ENCODE measurements at places on chromosomes 16 and 17.

DNA sequence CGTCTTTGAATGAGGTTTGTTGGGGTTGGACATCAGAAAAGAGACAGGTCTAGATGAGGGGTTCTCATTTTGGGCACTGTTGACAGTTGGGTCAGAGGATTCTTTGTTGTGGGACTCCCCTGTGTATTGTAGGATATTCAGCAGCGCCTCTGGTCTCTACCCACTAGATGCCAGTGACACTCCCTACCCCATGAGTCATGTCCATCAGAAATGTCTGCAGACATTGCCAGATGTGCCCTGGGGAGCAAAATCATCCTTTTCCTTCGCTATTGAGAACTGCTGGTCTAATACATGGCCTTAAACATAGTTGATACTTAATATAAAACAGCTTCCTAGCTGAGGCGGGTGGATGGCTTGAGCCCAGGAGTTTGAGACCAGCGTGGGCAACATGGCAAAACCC lies 3.1 kb downstream of the ABAT start:
- DNase-seq = no peak

DNA sequence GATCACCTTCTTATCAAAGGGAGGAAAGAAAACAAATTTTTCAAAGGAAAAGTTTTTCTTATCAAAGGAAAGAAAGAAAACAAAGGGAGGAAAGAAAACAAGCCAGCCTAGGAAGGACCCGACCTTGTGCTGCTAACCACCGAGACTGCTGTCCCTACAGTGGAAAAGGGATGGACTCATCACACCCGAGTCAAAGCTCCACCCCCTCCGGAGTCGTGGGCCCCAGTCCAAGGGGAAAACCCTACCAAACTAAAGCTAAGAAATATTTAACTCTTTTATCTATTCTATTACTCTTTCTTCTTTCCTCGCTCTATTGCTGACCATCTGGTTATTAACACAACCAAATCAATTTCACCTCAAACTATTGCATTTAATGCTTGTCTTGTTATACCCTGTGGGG lies 6.1 kb upstream of the ENDOV start:
- DNase-seq = no peak

GRCh38 chr17:70013911-70014310 lies 61.1 kb upstream of the KCNJ16 start:
- DNase-seq = no peak

GRCh38 chr17:81922566-81923301 lies 4.8 kb upstream of the SIRT7 start:
- DNase-seq = no peak

GRCh38 chr17:42174126-42174783 lies 6.7 kb downstream of the KCNH4 start:
- DNase-seq = no peak

- no peak for DNase-seq
These were observed 160.4 kb downstream of the KCNJ2 start for GRCh38 chr17:70329721-70330120.

GRCh38 chr17:58200024-58200633 lies 7.6 kb downstream of the EPX start:
- DNase-seq = peak; percentile 10

DNA sequence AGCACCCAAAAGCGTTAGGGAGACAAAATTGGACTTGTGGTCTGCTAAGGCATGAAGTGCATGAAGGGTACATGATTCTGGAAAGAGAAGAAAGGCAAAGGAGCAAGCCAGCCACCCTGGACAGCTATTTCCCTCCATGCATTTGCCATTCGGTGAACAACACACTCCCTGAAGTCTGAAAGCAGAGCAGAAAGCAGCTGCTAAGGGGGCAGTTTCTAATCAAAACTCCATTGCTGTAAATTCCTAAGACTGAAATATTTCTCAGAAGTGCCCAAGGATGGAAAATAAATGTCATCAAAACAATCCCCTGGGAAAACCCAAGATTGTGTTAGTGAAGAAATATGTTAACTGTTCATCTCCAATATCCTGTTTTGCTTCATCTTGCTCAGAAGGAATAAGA lies 44.3 kb downstream of the PMP22 start:
- no peak for DNase-seq

DNA sequence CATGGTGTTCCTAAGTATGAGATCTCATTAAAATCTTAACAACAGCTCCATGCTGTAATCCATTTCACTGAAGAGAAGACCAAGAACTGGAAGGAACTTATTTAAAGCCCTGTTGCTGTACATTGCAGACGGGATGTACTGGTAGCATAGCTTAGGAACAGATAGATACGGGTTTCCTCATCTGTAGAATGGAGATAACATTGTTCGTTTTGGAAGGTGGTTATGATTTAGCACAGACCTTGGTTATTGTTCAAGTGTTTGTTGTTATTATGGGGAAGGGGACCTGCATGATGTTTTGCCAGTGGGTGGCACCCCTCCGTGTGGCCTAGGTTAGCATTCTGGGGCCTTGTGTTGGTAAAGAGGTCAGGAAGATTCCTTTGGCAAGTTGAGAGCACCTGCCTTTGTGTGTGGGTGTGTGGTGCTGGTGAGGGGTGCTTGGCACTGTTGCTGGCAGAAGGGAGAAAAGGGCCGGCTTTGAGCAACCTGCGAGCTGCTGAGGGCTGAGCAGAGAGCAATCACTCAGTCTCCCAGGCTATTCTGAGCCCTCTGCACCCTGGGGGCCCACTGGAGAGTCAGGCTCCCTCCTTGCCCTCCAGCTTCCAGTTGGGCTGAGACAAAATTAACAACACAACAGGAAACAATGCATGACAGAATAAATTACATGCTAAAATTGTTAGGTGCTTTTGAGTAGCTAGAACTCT lies 2.3 kb downstream of the TAOK2 start:
- no peak for DNase-seq

GRCh38 chr16:21023509-21024202 lies 123.1 kb downstream of the LYRM1 start:
- no peak for DNase-seq

DNA sequence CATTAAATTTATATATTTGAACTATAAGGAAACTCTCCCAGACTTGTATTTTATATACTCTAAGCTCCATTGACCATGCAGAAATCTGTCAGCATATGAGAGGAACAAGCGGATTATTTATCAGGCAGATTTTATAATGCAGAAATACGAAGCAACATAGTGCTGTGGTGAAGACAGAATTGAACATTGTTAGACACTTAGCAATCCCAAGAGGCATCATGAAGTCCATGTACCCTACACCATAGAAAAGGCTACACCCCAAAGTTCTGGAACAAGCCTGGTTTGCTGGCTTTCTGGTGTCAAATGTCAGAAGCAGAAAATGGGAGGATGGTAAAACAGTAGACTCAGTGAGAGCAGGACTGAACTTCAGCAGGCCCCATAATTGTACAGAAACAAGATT lies 241.1 kb downstream of the PRKCA start:
- no peak for DNase-seq

GRCh38 chr17:77721846-77722160 lies 236.7 kb upstream of the TNRC6C start:
- DNase-seq = no peak
